Central memory CD8-positive, alpha-beta T cell (primary cell): ENCODE measurements at places on chromosomes 7 and 10.

- no peak for DNase-seq
Observed at GRCh38 chr10:89114846-89115625, 92.1 kb downstream of the CH25H start.

- DNase-seq: no peak
Observed at GRCh38 chr7:108614896-108615295, 45.2 kb downstream of the DNAJB9 start.

DNA sequence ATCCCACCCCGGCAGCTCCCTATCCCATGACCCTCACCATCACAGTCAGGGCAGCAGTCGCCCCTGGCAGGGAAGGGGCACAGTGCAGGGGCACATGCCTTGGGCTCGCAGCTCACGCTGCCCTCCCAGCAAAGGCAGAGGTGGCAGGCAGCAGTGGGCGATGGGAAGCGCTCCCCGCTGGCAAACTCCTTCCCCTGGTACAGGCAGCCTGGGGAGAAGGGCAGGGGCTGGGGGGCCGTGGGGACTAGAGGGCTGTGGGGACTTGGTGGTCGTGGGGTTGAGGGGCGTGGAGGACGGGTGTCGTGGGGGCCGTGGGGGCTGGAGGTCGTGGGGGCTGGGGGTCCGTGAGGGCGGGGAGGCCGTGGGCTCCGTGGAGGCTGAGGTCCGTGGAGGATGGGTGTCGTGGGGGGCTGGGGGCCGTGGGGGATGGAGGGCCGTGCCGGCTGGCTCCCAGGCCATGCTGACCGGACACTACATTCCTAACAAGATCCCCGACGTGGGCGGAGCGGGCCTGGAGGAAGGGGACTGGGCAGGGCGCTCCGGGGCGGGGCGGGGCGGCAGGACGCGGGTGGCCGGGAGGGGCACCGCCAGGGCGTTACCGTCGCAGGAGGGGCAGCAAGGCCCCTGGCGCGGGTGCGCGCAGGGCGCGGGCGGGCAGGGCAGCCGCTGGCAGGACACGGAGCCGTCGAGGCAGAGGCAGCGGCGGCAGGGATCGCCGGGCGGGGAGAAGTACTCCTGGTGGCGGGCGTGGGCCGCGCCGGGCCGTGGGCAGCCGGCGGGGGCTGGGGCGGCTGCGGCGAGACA lies 20.0 kb downstream of the KCP start:
- DNase-seq: no peak

- no peak for DNase-seq
Observed at GRCh38 chr10:95830044-95830443, 74.1 kb downstream of the ENTPD1 start.

GRCh38 chr7:98548971-98549370 lies 68.1 kb upstream of the NPTX2 start:
- no peak for DNase-seq

- no peak for DNase-seq
Observed at GRCh38 chr7:76428868-76429805, 4.4 kb downstream of the ZP3 start.

DNA sequence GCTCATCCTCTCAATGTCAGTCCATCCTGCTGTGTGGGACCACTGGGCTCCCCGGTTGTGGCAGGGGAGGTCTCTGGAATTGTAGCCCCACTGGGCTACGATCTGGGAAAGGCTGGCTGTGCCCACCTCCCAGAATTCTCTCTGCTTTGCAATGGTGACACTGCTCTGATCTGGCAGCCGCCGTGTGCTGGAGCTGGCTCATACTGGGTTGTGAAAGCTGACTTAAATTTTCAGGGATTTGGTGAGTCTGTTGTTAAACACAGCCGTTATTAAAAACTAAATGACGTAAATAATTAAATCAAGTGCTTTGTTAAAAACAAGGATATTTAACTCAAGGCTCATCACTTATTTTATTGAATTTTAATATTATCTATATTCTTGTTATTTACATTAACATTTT lies 160.0 kb downstream of the TAX1BP1 start:
- DNase-seq: no peak

DNA sequence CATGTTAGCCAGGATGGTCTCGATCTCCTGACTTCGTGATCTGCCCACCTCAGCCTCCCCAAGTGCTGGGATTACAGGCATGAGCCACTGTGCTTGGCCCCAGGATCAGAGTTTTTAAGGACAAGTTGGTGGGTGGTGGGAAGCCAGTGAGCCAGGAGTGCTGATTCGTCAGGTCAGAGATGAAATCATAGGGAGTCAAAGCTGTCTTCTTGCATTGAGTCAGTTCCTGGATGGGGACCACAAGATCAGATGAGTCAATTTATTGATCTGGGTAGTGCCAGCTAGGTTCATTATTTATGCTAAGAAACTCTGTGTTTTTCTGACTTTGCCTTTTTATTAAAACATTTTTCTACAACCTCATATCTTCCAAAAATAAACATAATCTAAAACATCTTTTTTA lies 423.8 kb downstream of the ARL4A start:
- no peak for DNase-seq

GRCh38 chr10:101123085-101123814 lies 7.8 kb upstream of the TLX1 start:
- no peak for DNase-seq

GRCh38 chr7:157090485-157091165 lies 48.1 kb upstream of the UBE3C start:
- no peak for DNase-seq

GRCh38 chr7:128200376-128200775 lies 40.7 kb upstream of the LEP start:
- DNase-seq: no peak

- DNase-seq: no peak
Observed at GRCh38 chr10:29734640-29734961, 99.8 kb upstream of the SVIL start.

- no peak for DNase-seq
Observed at GRCh38 chr10:118032564-118032963, 14.2 kb downstream of the RAB11FIP2 start.

- no peak for DNase-seq
Observed at GRCh38 chr7:25025218-25025671, 45.3 kb upstream of the OSBPL3 start.

- no peak for DNase-seq
Observed at GRCh38 chr7:153675131-153675530, 377.1 kb upstream of the DPP6 start.

DNA sequence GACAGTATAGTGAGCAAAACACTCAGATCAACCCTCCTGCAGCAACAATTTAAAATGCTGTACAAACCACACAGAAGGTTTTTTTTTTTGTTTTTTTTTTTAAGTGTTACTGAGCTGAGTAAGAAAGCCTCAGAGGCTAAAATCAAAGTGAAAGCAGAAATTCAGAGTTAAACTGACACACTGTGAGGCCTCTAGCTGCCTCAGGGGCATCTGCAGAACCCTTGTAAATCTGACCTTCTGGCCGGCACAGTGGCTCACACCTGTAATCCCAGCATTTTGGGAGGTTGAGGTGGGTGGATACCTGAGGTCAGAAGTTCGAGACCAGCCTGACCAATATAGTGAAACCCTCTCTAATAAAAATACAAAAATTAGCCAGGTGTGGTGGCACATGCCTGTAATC lies 7.4 kb upstream of the GNA12 start:
- no peak for DNase-seq
